T-helper 17 cell (primary cell): ENCODE measurements at places on chromosomes 12 and 14. TPM values are rescaled to one million over a fixed set of nuclear protein-coding genes. Genes with fewer than 3 reads are reported as not detected.

DNA sequence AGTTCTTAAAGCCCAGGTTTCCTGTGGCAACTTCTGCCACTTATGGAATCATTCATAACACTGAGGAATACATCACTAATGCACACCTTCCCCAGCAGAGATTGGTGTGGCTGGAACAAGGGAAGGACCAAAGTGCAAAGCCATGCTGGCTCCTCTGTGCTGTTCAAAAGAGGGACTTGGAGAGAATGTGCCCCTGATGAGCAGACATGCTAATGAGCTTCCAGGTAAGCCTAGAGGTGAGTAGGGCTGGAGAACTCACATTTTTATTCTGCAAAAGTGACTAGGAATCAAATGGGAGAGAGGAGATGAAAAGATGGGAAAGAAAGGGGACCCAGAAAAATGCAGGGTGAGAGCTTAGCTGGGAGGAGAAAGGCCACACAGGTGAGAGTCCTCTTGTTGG lies 289.7 kb downstream of the TTC8 start:
- no peak for DNase-seq

DNA sequence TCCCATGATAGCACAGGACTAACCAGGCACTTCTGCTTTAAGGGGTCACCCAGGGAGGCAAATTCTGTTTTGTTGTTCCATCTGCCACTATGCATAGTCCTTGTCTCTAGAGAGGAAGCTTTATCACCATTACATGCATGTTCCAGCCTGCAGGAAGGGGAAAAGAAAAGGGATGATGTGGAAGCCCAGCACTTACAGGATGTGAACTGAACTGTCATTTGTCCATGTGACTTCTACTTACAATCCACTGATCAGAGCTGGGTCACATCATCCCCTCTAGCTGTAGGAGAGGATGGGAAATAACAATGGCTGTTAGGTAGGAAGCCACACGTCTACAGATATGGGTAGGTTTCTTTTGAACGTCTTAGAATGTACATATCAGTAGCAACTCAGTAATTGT lies 203.1 kb downstream of the PTPRO start:
- DNase-seq = no peak

GYS2 gene
- 0.15 TPM for total RNA-seq

DNA sequence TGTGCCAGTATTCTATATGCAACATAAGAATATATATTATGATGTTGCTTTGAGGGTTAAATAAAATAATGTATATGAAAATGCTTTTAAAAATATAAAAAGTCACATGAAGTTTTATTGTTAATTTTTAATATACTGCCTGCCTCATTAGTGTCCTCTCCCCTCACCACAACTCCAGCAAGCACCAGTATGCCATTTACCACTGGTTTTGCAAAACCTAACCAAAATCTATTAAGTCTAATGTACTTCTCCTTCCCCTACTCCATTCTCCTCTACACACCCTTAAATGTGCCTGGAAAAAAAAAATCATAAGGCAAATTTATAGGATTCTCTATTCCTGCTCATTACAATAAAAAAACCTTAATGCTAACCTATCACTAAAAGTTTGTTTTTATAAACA lies 24.0 kb upstream of the GNG2 start:
- DNase-seq = no peak

DNA sequence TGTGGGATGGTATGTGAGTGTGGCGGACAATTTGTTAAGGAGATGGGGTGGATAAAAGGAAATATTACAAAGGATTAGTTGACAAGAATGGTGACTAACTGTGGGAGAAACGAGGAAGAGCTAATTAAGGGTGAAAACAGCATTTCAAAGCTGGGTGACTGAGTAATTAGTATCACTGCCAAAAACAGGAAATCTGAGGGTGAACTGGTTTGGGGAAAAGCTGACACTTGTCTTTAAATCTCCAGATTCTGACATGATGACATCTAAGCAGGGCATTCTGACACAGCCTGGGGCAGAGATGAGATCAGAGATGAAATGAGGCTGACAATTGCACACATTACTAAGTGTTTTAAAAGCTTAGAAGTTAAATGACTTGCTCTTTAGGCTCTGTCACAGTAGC lies 42.4 kb upstream of the CCDC175 start:
- no peak for DNase-seq

DNA sequence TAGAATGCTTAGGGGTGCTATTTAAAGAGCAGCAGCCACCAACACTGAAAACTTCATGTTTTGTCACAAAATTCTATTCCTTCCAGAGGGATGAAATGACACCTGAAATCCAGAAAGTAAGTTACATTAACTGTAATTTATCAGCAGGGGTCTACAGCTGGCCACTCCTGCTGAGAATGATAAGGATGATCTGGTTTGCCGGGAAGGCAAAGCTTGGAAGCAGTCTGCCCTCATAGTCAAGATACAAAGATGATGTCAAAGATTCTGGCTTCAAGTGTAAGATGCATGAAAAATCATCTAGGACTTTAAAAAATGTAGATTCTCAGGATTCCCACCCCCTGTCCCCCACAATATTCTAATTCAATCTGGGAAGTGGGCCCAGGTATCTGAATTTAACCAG lies 58.4 kb downstream of the DCAF5 start:
- DNase-seq = no peak

GRCh38 chr14:103749860-103750259 lies 34.2 kb downstream of the ZFYVE21 start:
- no peak for DNase-seq

LRFN5 gene
- total RNA-seq = not detected

DDX47 gene
- 141 TPM for total RNA-seq

- DNase-seq = no peak
These were observed at the start of gene DACT1 for GRCh38 chr14:58637391-58638230. Gene DACT1, plus strand, starts transcription at chr14:58637962. Its CDS starts 241 bp downstream, at chr14:58638203.

DNA sequence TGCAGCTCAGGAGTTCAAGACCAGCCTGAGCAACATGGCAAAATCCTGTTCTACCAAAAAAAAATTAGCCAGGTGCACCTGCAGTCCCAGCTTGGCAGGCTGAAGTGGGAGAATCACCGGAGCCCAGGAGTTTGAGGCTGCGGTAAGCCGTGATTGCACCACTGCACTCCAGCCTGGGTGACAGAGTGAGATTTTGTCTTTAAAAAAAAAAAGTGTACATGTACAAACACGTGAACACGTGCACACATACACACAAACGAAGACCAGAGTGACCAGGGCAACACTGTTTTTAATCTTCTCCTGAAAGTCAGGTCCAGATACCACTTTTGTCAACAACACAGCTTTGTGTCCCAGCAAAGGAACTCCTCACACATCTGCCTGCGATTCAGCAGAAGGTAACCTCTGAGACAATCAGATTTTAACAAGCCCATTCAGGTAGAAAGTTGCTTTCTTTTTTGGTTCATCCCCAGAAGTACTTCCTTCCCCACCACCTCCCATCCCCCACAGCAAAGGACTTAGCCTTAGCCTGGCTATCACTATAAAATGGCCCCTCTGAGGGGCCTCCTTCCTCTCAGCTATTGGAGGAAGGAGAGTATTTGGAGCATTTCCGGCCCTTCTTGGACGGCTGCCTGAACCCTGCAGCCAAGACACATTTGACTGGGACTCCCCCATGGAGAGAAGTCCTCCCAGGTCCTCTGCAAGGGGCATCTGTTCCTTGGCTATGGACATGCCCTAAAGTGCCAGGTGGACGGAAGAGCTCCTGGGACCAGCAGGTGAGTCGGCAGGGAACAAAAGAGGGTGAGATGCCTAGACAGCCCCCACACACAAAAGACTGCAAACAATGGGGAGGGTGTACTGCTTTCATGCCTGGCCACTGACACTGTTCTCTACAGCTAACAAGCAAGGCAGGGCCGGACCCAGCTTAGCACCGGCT lies 9.8 kb downstream of the CTDSP2 start:
- DNase-seq = no peak

DNA sequence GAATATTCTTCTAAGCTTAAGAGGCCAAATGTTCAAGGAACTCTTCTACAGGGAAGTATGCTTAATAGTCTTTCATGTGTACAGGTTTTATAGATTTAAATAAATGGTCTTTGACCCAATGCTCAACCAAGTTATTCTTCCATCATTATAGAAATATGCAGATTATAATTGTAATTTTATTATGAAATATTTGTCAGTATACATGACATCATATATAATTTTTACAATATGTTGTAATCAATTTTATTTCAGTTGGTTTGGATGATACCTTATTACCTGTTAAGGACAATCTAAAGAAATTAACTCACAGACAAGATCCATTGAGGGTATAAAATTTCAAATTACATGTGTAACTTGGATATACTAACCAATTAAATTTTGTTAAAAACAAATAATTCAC lies 1278.3 kb downstream of the SLC16A7 start:
- no peak for DNase-seq

AMDHD1 gene
- total RNA-seq = 1.1 TPM

GRCh38 chr12:124551268-124552144 lies 15.9 kb downstream of the NCOR2 start:
- DNase-seq = no peak

DNA sequence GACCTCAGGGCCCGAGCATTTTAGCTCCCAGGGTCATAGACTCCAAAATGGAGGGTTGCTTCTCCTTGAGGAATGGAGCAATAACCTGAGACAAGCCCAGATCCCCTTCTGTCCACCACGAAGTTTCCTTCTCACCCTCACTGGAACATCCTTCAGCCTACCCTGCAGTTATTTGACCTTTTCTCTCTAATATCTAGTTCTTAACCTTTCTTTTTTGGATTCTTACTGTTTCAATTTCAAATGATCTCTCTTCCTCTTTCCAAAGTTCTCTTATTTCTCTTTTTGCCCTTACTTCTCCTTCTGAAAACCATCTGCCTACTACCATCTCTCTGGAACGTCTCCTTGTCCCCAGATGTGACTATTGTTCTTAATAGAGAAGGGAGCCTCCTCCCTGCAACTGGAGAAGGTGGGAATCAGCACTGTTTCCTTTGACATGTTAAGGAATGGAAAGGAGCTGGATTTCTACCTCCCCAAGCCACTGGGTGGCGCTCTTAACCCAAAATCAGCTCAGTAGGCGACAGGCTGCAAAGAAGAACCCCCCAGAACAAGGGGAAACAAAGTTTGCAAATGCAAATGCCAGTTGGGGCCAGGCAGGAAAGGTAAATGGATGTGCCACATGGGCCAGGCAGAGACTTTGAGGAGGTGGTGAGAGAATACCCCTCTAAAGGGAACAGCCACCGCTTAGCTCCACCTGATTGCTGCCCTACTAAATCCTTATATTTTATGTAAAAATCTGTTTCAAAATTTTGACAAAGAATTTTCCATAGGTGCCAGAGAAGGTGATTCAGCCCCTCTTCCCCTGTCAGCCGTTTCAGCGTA lies 22.4 kb upstream of the PDE1B start:
- no peak for DNase-seq
